Hindlimb muscle (tissue), 1 donor: ENCODE measurements at places on chromosomes 6 and 20.

DNA sequence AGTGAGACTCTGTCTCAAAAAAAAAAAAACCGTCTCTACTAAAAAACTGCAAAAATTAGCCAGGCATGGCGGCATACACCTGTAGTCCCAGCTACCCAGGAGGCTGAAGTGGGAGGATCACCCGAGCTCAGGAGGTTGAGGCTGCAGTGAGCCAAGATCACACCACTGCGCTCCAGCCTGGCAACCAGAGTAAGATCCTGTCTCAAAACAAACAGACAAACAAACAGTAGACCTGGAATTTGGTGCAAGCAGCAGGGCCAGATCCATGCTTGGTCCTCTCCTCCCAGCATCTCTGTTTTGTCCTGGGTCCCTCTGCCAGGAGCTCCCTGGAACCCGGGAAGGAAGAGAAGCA, 11.6 kb downstream of the RIPOR3 start:
- no peak for DNase-seq

GRCh38 chr20:22305381-22305780, 279.0 kb downstream of the FOXA2 start:
- no peak for DNase-seq

GRCh38 chr6:42790549-42791181, 8.8 kb downstream of the BICRAL start:
- no peak for DNase-seq

- no peak for DNase-seq
Measured at GRCh38 chr6:23503173-23503572, 622.8 kb upstream of the NRSN1 start.

GRCh38 chr6:109695468-109695867, 4.4 kb downstream of the FIG4 start:
- no peak for DNase-seq

- peak; percentile 80 for DNase-seq
Measured at GRCh38 chr6:42251911-42252637, 34.4 kb upstream of the MRPS10 start.

GRCh38 chr20:49602345-49603208, 34.6 kb upstream of the PTGIS start:
- DNase-seq = no peak

DNA sequence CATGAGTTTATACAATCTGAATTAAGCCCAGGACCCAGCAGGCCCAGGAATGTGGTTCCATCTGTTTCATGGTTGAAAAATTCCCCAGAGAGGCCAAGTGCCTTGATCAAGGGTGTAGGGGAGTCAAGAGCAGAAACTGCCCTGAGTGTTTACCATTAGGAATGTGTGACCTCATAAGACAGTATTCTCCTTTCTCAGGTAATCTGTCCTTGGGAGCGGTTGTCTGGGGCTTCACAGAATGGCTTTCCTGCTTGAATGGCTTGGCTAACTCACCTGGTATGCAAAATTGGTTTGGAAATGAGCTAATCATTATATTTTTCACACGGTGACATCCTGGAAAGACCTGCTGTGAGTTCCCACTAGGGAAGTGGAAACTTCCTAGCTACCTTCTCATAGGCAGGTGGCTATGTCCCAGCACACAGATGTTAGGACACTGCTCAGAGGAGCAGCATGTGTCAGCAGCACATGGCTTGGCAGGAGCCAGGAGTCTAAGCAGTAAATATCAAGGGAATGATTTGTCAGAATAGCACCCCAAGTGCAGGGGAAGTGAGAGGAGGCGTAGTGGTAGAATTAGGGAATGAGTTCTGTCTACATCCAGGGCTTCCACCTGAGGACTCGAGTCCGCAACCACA, 17.7 kb downstream of the CLIC5 start:
- no peak for DNase-seq

DNA sequence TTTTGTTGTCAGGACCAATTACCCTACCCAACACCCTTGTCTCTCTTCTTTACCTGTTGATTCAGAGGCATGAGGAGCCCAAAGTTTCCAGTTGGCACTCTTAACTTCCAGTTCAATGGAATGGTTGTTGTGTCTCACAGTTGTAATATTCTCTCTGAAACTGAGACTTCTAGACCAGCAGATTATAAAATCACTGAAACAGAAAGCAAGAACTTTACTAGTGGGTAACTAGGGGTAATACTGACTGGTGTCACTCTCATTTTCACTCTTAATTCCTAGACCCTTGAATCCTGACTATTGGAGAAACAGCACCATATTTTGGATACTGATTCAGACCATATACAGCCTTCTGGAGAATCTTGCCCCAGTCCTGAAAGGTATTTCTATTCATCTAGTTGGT, 140.2 kb upstream of the MMS22L start:
- no peak for DNase-seq

DNA sequence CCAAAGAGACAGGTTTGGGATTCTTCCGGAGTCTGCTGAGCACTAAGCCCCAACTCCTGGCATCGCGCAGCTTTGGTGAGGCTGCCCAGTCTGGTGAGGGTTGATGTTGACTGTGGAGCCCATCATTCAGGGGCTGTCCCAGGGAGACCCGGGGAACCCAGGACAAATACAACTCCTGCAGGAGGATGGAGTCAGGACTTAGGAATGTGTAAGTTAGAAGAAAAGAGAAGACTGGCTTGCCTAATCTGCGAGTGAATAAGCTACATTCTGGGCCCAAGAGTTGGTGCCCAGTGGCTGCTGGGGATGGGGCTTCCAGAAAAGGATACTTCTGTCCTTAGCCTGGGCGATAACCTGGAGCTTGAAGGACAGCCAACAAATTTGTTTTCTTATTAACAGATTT, 47.9 kb downstream of the STK35 start:
- no peak for DNase-seq

DNA sequence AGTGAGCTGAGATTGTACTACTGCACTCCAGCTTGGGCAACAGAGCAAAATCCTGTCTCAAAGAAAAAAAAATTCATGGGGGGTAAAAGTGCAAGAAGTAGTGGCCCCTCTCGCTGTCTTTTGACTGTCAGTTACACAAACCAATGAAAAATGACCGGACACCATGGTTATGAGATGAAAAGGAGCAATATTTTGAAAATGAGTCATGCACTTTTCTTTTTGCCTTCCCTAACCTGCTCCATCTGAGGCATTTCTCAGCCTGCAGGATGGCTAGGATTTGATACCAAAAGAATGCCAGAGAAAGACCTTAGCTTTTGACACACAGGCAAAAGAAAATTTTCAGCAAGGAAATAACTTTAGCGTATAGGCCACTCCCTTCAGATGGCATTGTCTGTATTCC, 181.7 kb upstream of the ARID1B start:
- DNase-seq = no peak

- no peak for DNase-seq
Measured at GRCh38 chr20:3177746-3178485, 4.6 kb upstream of the LZTS3 start.

- DNase-seq = peak; percentile 100
Measured at GRCh38 chr6:43629104-43629504, at the start of gene GTPBP2. TSS of gene GTPBP2 (minus strand) at chr6:43629264. CDS start at chr6:43629162, 102 bp downstream.

GRCh38 chr20:24873025-24873620, 75.9 kb upstream of the CST7 start:
- DNase-seq = no peak

DNA sequence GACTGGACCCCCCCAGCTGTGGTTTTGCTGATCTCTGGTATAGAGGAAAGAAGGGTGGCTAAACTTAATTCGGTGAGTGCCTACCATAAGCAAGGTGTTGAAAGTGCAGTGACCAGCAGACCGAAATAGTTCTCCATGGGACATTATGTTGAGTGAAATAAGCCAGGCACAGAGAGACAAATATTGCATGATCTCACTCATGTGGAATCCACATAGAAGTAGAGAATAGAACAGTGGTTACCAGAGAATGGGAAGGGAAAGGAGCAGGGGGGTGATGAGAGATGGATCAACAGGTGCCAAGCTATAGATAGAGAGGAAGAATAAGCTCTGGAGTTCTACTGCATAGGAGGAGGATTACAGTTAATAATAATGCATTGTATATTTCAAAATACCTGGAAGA, 9.7 kb upstream of the GCNT2 start:
- no peak for DNase-seq

GRCh38 chr20:61968932-61969331, 96.7 kb downstream of the TAF4 start:
- DNase-seq = no peak

DNA sequence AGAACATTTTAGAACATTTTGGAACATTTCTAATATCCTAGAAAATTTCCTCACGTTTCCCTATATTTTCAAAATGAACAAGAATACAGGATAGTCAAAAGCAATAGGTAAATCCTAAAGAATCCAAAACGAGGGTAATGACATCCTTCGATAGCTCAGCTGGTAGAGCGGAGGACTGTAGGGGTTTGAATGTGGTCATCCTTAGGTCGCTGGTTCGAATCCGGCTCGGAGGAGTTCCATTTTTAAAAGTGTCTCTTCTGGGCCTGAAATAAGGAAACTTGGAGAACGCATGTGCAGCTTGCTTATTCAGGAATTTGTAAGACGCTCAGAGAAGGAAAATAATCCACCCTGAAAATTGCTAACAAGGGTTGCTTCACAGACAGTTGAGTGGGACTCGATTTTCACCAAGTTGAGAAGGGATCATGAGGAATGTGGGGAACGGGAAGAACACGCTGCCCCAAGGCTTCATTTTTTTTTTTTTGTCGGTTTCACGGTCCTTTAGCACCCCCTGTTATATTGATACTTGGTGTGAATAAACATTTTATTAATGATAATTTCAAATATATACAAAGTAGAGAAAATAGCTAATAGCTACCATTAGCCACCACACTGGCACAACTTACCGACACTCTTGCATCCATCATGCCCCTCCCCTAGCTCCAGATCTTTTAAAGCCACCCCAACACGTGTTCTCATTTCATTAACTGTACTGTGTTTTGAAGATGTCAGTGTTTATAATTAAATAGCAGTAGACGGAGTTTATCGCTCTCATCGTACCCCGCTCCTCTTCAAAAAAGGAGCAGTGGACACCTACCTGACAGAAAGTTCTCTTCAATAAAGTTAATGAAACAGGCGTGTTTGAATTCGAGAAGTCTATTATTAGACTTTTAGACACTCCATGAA, 1.8 kb upstream of the ABT1 start:
- no peak for DNase-seq

- DNase-seq = no peak
Measured at GRCh38 chr6:13978787-13979186, 54.0 kb downstream of the RNF182 start.

DNA sequence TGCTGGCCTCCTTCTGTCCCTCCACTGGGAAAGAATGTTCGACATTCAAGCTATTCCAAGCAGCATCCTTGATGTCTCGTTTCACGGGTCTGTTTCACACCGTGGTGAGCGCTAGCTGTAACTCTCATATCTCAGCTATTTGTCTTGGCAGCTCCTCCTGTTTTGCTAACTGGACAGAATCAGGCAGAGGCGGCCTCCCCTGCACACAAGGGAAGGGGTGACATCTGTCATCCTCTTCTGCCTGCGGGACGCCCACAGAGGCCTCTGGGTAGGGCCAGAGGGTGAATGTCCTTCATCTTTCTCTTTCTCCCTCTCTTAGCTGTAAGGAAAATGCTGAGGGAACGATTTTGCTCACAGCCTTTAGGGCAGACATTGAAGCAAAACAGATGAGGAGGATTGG, 232.8 kb upstream of the GMDS start:
- DNase-seq = no peak

DNA sequence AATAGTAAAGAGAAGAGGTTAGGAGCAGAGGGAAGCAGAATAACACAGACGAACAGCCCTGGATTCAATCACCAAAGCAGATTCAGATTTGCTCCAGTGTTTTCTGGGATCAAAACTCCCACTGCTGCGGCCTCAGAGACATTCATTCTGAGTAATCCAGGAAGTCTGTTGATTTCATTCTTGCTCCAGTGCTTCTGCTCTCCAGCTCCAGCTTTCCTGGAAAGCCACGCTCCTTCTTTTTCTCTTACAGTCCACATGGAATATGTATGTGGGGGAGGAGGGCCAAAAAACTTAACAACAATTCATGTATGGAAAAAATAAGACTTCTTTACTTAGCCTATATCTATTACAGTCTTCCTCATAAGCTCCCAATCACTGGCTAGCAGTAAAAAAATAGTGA, 26.4 kb upstream of the UST start:
- peak; percentile 82 for DNase-seq

GRCh38 chr20:42150230-42150629, 532.1 kb upstream of the CHD6 start:
- DNase-seq = no peak

GRCh38 chr6:36969240-36969691, 14.7 kb downstream of the PI16 start:
- no peak for DNase-seq

- DNase-seq = no peak
Measured at GRCh38 chr20:57451431-57451794, 60.2 kb downstream of the RBM38 start.

DNA sequence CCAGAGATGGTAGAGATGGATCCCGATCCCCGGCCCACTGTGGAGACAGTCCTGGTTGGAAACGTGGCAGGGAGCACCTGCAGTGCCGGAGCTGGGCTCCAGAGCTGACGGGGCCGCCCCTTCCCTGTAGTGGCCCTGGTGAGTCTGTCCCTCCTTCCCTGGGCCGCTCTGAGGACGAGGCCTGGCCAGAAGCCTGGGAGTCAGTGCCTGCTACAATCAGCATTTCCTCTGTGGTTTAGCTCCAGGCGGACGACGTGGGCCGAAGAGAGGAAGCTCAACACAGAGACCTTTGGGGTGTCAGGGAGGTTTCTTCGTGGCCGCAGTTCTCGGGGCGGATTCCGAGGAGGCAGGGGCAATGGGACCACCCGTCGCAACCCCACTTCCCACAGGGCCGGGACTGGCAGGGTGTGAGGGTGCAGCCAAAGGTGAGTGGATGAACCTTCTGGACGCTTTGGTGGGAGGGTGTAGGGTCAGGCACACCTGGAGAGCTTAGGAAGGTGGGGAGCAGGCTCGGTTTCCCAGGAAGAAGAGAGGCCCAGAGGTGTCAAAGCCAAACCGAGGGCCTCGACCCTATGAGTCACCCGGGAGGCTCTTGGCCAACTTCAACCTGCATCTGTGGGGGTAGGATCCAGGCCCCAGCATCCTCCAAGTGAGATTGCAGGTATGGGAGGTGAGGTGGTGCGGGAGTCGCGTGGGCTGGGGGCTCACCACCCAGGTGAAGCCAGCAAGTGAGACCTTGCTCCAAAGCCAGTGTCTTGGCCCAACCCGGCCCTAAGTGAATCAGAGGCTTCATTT, 9.9 kb downstream of the PSMA7 start:
- DNase-seq = no peak

GRCh38 chr6:15544321-15544900, 118.4 kb downstream of the DTNBP1 start:
- peak; percentile 38 for DNase-seq

GRCh38 chr20:25619514-25619913, 4.3 kb downstream of the NANP start:
- no peak for DNase-seq

GRCh38 chr6:170032706-170033309, 258.1 kb downstream of the DLL1 start:
- no peak for DNase-seq
